ENCODE measurements at places on chromosomes 1 and 21.

GRCh38 chr1:245812278-245812677 lies 657.5 kb downstream of the KIF26B start:
- DNase-seq: no peak

- no peak for DNase-seq
These were observed 97.4 kb downstream of the GIPC2 start for GRCh38 chr1:78143152-78143551.

DNA sequence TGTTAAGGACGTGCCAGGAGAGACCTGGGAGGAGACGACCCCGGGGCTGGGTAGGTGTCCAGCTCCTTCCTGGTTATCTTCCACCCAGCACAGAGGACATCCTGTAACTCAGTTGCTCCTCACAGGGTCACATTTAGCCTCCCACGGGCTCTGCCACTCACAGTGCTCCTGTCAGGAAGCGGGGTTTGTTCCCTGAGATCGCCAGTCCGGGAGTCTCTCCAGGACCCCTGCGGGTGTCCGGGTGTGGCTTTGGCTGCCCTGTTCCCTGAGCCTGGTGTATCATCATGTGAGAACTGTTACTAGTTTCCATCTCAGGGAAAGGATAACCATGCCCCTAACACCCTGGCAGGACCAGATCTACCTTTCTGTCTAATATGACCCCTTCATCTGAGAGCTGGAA lies 158.2 kb upstream of the RUNX1 start:
- DNase-seq: no peak

- peak; percentile 85 for DNase-seq
These were observed 93.6 kb downstream of the CRYAA start for GRCh38 chr21:43262427-43262826.

- peak; percentile 90 for DNase-seq
These were observed 41.9 kb downstream of the CD34 start for GRCh38 chr1:207868774-207869721.

DNA sequence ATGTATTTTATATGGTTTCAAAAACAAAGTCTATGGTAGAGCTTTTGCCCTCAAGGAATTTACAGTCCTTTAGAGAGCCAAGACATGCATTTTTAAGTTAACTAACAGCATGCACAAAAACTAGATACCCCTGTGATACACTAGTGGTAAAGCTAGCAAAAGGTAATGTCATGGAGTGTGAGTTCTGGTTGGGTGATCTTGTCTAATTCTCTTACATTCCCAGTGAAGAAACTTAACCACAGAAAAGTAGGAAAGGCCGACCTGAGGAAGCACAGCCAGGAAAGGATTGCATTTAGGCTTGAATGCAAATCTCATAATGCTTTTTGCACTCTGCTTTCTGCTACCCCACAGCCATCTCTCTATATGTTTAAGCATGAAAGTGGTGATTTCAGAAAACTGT lies 202.2 kb downstream of the ROR1 start:
- no peak for DNase-seq

- no peak for DNase-seq
These were observed 28.3 kb upstream of the FAM20B start for GRCh38 chr1:178997428-178997827.

DNA sequence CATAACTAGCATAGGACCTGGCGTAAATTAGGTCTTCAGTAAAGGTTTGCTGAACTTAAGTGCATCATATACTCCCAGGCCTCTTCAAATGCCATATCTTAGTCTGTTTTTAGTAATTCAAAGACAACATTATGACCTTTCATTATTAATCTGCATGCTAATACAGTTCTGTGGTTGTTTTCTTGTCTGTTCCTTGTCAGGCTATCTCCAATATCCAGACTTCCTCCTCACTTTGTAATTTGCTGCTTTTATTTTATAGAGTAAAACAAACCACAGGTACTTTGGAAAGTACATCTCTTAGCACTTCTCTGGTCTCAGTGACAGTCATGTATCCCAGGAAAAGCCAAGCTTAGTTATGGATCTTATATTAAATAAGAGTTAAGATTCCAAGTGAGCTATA lies 65.1 kb upstream of the BMP8A start:
- DNase-seq: no peak

GRCh38 chr1:160373696-160374095 lies 6.8 kb downstream of the NHLH1 start:
- DNase-seq: no peak

- DNase-seq: no peak
These were observed 292.4 kb downstream of the GRIK1 start for GRCh38 chr21:29647353-29647781.

DNA sequence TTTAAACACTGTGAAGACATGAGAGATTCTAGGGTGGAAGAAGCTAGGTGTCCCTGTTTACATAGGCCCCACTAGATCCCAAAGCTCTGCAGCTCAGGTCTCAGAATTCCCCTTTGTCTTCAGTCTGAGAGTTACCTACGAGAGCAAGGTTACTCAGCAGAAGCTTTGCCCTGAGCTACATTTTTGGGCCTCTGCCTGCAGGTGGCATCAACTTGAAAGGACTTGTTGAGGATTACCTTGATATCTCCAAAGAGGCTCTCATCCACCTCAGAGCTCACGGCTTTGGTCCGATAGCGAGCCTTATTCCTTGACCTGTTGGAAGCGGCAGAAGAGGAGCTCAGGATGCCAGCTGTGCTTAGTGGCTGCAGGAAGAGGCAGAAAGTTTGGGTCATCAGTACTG lies 7.0 kb downstream of the CFAP45 start:
- no peak for DNase-seq

GRCh38 chr1:186212568-186213224 lies 162.4 kb downstream of the TPR start:
- DNase-seq: no peak

- DNase-seq: no peak
These were observed 95.1 kb upstream of the KRTAP19-8 start for GRCh38 chr21:31133243-31133830.

DNA sequence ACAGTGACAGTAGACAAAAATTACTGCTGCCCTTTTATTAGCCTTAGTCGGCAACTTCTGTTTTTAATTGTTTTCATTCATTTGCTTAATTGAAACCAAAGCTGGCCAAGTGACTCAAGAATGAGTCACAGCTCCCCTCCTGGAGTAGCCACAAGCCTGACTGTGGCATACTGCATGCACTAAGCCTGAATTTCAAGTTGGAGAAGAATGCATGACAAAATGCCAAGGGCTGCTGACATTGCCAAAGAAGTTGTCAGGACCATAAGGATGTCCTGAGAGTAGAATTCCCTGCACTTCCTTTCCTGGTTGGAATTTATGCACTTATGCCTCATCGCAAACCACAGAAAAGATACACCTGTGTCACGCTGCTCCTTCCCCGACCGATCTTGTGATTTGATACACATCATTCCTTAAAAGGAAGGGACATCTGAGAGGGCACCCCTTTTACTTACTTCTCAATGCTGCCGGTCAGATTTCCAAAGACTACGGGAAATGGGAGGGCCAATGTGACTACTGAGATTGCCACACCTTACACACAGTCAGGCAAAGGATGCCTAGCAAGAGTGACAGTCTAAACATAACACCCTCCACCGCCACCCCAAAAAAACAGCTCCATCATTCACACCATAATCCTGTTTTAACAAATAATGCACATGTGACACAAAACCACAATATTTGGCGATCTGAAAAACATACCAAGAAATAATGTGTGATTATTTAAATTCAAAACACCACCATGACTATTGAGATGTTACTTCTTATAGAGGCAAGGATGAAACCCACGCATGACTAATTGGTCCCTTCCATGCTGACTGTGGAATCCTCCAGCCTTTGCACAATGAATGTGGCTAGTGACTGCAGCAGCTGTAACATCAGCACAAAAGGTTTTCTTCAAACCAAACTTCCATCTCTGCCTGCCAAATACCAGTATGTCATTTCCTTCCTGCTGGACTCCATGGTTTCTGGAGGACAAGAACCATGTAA lies 28.2 kb downstream of the VAV3 start:
- DNase-seq: no peak

- DNase-seq: no peak
These were observed 3.5 kb upstream of the OR10J4 start for GRCh38 chr1:159428536-159428935.

DNA sequence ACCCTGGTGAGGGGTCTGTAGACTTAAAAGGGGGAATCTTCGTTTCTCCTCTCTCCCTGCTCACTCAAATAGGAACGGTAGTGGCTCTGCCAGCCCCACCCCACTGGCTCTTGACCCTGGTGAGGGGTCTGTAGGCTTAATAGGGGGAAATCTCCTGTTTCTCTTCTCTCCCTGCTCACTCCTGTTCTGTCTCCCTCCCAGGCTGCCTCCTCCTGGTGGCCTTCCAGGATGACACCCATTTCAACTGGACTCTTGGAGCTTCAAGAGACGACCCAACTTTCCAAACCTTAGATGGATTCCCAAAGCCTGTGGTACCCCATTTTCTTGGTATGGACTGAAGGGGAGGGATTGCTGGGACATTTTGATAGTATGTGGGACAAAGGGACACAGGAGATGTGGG lies 1.4 kb upstream of the EPHB2 start:
- DNase-seq: no peak

- DNase-seq: no peak
These were observed 98.6 kb upstream of the JUN start for GRCh38 chr1:58882322-58882948.

- DNase-seq: no peak
These were observed 13.6 kb downstream of the LHX4 start for GRCh38 chr1:180243517-180244221.

GRCh38 chr21:35906586-35906985 lies 153.7 kb downstream of the SETD4 start:
- no peak for DNase-seq

DNA sequence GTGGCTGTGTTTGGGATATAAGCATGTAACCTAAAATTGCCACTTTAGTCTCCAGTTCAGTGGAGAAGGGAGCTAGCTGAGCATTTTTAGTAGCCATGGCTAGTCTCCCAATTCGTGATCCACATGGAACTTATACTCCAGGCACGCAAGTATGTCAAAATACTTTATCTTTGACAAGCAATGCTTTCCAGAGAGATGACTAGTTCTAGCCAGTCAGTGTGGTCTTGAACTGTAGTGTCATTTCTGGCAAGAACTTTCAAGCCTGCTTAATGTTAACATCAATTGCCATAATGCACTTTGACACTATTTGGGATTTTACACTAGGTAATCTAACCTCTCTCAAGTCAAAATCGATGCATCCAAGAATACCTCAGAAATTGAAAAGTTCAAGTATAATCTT lies 660.0 kb downstream of the PTPRC start:
- DNase-seq: no peak

- DNase-seq: peak; percentile 84
These were observed 13.7 kb upstream of the E2F2 start for GRCh38 chr1:23544444-23545389.

DNA sequence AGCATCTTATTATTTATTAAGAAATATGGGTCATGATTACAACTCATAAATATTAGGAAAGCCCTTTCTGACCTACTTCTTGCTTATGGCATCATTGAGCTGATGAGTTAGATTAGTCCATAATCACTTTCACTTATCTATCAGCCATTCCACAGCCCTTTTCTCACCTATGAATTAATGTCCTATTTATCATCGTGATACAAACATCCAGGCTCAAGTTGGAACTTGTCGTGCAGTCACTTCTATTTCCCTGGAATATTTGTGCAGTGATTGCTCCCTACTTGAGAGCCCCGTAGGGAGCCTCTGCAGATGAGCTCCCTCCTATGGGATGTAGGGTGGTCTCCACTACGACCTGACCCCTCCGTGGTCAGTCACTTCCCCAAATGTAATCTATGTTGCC lies 8.1 kb upstream of the F3 start:
- DNase-seq: no peak

DNA sequence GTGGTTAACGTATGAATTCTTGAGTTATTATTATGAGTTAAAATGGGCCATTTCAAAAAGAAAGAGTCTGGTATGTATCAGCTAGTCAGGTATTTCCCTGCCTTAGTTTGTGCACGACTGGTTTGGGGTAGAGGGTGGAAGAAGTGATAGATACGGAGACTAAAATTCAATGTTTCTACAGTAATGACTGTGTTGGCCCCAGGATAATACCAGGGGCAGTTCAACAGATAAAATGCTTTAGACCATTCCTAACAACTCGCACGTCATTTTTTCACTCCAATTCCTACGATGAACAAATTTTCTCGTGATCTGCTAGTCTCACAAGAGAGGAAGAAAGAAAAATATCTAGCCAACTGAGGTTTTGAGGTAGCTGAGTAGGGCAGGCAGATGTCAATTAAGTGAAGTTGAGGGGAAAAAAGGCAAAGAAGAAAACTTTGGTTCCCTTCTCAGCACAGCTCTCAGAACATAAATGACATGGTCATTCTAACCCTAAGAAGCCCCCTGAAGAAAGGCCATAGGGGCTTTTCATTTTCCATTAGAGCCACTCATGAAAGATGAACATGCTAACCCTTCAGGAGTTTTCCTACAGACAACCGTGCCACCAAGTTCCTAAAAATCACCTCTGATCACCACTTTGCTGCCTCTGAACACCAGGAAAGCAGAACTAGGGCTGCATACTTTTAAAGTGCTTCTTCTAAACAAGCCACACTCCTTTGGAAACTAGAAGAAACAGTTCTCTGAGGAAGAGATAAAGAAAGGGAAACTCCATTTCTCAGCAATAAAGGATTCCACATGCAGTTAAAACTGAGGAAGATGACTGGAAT lies 5.6 kb downstream of the MCOLN2 start:
- DNase-seq: no peak

GRCh38 chr1:216310776-216311175 lies 112.5 kb downstream of the USH2A start:
- no peak for DNase-seq

GRCh38 chr1:204443871-204444581 lies 32.4 kb upstream of the PPP1R15B start:
- DNase-seq: no peak

DNA sequence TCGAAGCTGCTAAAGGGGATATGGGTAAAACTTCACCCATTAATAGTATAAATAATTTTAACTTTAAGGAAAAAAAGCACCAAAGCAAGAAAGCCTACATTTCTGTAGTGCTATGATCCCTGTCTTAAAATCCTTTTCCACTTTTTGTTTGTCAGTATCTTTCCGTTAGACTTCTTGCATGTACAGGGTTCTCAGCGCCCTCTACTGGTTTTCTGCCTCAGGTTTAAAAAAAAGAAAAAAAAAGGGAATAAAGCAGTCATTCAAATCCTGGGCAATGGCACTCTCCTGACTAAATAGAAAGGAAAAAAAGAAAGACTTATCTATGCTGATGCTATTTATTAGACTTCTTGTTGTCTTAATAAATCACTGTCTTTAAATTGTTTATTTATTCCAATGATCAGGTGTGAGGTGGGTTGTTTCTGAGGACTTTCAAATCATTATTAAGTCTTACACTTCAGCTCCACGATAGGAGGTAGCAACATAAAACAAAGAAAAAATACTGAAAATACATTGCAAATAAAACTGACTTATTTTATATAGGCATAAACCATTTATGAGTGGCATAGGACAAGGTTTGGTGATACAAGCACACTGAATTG lies 475.4 kb upstream of the NR5A2 start:
- DNase-seq: no peak

GRCh38 chr1:174274452-174274851 lies 115.1 kb downstream of the RABGAP1L start:
- DNase-seq: no peak

GRCh38 chr1:5645929-5646328 lies 346.3 kb downstream of the NPHP4 start:
- no peak for DNase-seq

GRCh38 chr1:228921481-228921880 lies 186.2 kb downstream of the RHOU start:
- no peak for DNase-seq

All from coronary artery (tissue), 2 donors.